ENCODE measurements at places on chromosomes 2 and 18.

DNA sequence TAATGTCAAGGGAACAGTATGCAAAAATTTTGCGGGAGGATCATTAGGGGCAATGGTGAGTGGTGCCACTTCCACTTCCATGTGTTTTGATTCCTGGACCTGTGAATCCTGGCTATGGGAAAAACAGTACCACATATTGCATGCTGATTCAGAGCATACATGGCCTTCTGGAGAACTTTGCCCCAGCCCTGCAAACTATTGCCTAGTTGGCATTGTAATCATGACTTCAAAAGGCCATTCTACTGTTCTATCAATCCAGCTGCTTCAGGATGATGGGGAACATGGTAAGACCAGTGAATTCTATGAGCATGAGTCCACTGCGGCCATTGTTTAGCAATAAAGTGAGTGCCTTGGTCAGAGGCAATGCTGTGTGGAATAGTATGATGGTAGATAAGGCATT, 75.3 kb upstream of the ZC3H15 start:
- no peak for DNase-seq

- peak; percentile 92 for DNase-seq
Observed at GRCh38 chr2:43051338-43051737, 175.1 kb downstream of the ZFP36L2 start.

DNA sequence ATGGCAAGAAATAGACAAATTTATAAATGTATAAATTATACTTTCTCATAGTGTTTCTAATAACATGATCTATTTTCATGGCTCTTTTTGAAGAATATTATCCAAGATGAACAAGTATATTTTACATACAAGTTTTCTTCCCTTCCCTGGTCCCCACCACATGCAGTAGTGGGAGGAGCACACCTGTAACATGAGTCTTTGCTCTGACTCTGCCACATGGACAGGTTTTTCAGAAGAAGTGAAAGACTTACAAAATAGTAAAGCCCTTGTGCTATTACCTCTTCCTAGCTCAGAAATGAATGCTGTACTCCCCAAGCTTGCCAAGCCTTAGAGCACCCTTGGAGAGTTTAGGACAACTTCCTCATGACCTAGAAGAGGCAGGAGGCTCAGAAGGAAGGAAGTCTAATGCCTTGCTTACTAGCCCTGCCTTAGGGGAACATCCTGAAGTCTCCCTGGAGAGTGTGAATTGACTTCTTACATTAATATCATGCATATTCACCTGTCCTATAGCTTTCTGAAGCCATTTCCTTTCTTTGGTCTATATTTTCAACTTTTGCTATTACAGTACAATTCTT, 18.4 kb downstream of the MXD1 start:
- no peak for DNase-seq

GRCh38 chr2:65227020-65227455, 593 bp upstream of the ACTR2 start:
- DNase-seq, result no peak

DNA sequence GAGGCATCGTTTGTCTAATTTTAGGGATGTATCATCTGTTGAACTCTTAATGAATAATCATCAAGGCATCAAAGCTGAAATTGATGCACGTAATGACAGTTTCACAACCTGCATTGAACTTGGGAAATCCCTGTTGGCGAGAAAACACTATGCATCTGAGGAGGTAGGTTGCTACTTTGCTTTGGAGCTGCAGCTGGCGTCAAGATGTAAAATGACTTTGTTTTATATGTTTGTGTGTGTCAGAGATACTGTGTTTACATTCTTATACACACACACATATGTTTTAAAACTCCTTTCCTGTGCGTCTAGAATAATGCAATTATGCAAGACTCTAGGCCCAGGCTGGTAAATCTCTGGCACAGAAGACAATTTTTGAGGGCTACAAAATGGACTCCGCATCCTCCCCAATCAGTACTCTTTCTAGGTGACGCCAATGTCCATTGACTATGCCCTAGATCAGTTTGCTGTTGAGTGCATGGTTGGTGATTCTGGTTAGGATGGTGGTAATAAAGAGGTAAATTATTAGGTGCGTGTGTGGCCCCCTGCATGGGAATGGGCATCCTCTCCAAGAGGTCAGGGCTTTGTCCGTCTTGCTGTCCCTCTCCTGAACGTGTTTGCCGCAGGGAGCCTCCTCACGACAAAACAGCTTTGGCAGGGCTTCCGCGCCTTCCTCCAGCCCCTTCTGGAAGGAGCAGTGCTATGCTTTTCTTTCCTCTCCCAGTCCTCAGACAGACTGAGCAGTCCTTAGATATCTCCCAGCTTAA, 68.2 kb upstream of the EML6 start:
- DNase-seq, result no peak

DNA sequence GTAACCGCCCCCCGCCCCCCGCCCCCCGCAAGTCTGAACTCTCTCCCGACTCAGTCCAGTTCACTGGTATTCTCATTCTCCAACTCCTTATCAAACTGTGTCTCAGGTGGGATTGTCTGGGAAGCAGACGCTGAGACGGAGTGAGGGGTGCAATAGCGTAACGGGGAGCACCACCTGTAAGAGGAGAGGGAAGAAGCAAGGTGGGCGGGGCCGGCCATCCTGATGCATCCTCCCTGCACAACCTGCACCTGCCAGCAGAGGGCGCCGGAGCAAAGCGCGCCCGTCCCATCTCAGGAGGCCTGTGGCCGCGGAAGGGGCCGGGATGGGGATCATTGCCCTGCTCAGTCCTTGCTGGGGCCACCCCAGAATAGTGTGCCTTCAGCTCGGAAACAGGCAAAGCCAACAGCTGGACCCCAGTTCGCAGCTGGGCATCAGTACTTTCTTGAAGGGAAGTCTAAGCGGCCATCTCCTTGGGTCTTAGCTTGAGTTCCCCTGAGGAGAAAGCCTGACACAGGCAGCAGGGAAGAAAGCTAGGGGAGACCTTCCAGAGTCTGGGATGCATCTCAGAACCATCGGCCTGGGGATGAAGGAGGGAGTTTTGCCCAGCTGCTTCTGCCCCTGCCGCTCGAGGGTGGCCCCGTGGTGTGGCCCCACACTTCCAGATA, 208.0 kb downstream of the TFCP2L1 start:
- DNase-seq, result peak; percentile 65

DNA sequence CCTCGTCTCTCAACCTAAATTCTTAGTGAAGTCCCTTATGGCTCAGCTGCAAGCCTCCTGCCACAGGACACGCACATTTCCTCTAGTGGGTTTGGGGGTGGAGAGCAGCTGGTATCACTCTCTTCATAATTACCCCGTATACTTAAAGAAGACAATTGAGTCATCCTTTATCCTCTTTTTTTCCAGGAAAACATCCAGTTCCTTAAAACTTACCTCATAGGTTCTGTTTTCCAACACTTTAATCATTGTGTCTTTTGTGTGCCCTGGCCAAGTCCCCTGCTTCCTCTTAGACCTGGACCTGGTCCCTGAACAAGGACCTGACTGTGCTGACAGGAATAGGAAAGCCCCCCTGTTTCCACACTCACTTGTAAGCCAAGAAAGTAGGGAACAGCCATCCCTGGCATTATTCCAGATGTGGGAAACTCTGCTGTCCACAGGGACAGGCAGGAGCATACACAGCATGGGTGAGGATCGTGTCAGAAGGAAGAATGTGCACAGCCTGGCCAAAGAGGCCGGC, 42.3 kb upstream of the MYO1B start:
- no peak for DNase-seq

- DNase-seq, result no peak
Observed at GRCh38 chr2:197710424-197711042, 5.4 kb downstream of the MARS2 start.

- no peak for DNase-seq
Observed at GRCh38 chr18:28236487-28236886, 59.6 kb upstream of the CDH2 start.

DNA sequence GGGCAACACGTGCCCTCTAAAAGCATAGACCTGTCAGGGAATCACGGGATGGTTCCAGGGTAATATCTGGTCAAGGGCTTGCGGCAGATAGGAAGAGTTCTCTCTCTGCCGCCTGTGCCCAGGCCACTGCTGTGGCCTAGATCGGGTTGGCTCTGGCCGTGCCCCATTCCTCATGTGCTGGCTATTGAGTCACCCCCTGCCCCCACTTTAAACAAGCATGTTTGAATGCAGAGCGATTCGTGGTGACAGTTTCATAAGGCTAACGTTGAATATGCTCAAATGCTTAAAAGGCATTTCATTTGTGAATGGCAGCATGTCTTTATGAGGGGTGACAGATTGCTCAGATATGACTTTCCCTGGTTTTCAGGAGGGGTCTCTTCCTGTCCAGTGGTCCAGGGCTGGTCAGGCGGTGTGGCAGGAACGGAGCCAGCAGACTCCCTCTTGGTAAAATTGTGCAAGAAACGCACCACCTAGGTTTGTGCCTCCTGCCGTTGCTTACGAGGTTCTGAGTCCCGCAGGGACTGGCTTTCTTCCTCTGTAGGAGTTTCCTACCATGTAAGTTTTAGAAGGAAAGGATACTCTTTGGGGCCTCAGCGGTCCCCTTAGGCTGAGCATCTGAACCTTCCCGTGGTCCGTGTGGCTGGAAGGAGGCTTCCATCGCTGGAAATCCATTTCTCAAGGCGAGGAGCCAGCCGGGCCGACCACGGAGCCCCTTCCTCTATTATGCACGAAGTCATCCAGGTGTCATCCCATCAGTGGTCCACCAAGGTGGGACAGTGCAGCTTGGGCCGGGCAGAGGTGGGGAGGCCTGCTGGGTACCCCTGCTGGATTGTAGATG, 50.2 kb downstream of the AGAP1 start:
- no peak for DNase-seq

DNA sequence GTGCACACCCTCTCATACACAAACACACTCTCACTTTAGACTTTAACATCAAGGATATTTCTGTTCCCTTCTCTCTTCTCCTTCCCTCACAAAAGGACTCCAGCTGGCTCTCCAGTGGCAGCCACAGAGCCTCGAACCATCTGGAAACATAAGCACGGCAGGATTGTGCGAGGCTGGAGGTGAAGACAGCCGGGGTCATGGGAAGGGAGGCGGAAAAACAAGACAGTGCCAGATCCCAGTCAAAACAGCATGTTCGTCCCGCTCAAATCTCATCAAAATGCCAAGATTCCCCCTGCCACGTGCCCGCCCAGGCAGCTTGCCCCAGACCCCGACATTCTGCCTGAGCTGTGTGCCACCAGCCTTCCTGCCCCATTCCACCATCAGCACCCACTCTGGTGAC, 180.3 kb downstream of the ZBTB7C start:
- no peak for DNase-seq

DNA sequence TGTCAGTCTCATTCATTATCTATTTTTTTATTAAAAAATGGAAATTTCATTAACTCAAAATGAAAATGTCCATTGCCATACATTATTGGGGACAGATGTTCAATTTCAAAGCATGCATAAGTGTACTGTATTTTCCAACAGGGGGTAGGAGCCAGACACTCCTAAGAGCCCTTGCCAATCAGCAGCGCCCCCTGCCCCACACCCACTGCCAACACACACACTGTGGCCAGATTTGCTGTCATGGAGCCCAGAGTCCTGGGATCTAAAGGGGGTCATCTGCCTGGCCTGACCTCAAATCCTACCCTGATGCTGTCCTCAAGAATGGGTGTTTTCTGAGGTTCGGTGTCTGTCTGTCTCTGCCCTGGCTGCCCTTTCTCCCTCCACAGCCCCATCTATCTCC, 162.2 kb upstream of the TWIST2 start:
- no peak for DNase-seq

GRCh38 chr2:63853527-63854310, 12.0 kb downstream of the UGP2 start:
- DNase-seq, result no peak

DNA sequence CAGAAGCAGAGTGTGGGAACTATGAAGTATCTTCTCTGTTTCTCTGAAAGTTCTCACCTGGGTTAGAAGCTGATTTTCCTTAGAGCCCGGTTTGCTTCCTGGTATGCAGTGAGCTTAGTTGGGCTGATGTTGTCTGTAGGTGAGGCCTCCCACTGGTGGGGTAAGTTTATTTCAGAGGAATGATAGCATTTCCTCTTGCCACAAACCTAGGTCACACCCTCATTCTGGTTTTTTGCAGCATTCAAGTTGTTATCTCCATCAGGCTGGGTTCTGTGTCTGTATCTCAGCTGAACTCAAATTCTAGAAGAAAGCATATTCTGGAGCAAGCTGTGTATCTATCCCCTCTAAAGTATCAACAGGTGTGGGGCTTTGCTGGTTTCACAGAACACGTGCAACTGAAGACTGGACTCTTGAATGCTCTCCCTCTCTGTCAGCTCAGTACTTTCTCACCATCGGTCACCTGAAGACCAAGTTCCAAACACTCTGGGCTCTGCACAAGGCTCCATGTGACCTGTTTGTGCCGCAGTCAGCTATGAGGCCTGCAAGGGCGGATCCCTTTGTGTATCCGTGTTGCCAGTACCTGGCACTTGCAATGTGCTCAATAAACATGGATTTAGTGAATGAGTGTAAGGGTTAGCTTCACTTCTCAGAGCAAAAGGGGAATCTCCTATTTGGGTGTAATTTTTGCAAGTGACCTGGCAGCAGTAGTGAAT, 49.5 kb upstream of the MBOAT2 start:
- DNase-seq, result no peak

GRCh38 chr2:124810132-124810531, 785.0 kb downstream of the CNTNAP5 start:
- DNase-seq, result peak; percentile 7

- DNase-seq, result no peak
Observed at GRCh38 chr18:75130591-75131328, 78.2 kb downstream of the PTGR3 start.

DNA sequence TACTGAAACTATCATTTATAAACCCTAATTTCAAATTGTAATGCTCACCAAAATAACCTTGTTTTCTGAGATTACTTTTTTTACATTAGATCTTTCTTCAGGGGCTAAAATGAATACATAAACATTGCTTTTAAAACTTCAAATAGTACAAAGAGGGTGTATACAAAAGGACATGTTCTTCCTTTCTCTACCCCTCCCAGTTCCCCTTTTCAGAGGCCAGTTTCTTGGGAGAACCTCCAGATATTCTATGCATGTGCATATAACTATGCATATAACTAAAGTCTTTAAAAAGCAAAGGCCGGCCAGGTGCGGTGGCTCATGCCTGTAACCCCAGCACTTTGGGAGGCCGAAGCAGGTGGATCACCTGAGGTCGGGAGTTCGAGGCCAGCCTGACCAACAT, 10.6 kb upstream of the FAM117B start:
- DNase-seq, result no peak

DNA sequence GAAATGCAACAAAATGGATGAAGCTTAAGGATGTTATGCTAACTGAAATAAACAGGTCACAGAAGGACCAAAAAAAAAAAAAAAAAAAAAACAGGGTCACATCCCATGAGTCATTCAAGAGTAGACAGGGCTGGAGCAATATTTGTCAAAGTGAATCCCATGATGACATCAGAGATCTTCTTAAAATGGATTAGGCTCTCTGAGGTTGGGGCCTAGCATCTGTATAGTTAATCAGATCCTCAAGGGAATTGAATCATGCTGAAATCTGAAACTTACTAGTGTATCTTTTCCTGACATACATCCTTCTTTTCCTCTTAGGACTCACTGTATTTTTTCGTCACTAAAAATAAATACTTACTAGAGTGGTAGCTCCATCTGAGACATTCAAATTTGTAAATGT, 380.6 kb upstream of the NXPH2 start:
- DNase-seq, result no peak

- peak; percentile 50 for DNase-seq
Observed at GRCh38 chr2:190408538-190409271, 550 bp downstream of the MFSD6 start.

- no peak for DNase-seq
Observed at GRCh38 chr18:52442686-52443085, 102.7 kb downstream of the DCC start.

GRCh38 chr2:224927646-224928173, 114.6 kb downstream of the DOCK10 start:
- no peak for DNase-seq
